Fibroblast of gingiva (primary cell): ENCODE measurements at places on chromosomes 3 and 15.

DNA sequence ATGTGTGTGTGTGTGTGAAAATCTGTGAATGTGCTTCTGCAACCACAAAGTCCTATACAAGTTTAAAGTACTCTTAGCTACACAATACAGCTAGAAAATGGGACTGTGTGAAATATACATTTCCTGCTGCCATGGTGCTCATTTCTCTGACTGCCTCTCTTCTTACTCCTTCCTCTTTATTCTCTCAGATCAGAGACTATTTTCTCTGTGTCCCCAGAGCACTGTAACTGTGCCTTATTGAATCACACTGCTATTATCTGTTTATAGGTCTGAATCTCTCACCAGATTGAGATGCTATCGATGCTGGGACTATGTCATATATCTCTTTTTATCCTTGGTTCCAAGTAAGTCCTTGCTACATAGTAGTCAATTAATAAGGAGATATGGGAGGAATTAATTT lies 217.9 kb upstream of the SLCO3A1 start:
- no peak for DNase-seq

GRCh38 chr15:42080919-42081830 lies 13.2 kb downstream of the PLA2G4D start:
- DNase-seq: no peak

DNA sequence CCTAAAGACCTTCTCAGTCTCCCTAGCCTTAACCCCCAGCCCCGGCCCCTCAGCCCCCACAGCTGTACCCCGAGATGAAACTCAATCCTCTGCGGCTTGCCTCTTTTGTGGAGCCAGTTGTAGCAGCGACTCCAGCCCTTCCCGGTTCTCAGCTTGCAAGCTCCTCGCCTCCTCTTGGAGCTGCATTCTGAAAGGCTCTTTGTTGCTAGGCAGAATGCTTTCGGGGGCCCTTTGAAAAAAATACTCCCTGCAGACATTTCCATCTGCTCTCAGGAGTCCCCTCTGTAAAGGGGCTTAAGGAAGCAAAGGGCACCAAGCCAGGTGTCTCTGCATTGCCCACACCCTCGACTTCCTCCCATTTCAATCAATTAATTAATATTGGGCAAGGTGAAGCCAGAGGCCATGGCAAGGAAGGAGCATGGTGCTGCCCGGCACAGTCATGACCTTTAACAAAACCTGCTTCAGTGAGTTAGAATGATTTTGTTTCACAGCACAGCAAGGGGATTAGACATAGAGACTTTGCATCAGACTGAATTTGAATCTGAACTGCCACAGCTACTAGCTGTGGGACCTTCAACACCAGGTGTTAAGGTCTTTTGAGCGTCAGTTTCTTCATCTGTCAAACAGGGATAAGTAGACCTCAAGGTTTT lies 65.5 kb downstream of the SRGAP3 start:
- peak; percentile 4 for DNase-seq

DNA sequence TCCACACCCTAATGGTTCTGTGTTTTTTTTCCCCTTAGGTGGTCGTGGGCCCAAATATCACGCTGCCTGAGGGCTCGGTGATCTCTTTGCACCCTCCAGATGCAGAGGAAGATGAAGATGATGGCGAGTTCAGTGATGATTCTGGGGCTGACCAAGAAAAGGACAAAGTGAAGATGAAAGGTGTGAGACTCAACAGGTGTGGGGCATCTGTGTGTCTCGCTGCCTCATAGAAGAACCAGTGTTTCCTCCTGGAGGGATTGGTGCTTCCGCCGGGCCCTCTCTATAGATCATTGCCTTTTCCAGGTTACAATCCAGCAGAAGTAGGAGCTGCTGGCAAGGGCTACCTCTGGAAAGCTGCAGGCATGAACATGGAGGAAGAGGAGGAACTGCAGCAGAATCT lies 7.0 kb downstream of the EIF2B5 start:
- DNase-seq: no peak

DNA sequence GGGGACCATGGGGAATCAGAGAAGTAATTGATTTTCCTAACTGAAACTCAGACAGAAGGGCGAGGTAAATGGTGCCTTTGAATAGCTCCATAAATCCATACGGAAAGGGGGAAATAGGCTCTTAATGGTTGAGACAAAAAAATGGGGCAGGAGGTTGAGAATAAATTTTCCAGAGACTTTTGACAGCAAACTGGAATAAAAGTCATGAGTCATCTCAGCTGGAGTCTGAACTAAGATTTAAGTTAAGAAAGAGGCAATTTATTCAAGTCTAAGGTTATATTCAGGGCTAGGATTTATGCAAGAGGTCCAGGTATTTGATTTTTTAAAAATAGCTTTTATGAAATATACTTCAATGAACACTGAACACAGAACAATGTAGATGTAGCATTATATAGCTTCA lies 238.7 kb upstream of the RORA start:
- no peak for DNase-seq

DNA sequence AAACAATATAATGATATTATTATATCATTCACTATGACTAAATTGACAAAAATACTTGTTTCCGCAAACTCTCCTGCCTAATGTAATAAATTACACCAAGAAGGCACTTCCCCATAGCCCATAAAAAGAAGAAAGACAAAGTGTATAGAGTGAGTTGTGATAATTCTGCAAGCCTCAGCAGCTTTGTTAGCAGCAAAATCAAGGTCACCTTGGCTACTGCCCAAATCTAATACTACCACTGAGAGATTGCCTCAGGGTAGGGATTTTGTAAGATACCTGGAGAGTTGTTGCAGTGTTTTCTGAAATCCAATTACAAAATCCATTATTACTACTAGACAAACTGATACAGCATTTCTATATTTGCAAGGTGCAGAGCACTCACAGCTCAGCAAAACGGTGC lies 503.5 kb downstream of the FGF12 start:
- DNase-seq: no peak

- no peak for DNase-seq
These were observed 564 bp upstream of the PIGZ start for GRCh38 chr3:196969134-196969659.

DNA sequence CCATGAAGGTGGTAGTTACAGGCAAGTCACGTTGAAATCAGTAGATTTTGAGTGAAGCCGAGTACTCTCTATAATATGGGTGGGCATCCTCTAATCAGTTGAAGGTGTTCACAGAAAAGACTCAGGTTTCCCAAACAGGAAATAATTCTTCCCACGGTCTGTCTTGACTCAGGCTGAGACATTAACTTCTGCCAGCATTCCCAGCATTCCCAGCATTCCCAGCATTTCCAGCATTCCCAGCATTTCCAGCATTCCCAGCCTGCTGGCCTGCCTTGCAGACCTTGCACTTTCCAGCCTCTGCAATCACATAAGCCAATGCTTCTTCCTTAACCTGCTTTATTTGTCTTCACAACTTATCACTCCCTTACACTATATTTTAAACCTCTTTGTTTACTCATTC lies 542.3 kb upstream of the ROBO2 start:
- DNase-seq: no peak

DNA sequence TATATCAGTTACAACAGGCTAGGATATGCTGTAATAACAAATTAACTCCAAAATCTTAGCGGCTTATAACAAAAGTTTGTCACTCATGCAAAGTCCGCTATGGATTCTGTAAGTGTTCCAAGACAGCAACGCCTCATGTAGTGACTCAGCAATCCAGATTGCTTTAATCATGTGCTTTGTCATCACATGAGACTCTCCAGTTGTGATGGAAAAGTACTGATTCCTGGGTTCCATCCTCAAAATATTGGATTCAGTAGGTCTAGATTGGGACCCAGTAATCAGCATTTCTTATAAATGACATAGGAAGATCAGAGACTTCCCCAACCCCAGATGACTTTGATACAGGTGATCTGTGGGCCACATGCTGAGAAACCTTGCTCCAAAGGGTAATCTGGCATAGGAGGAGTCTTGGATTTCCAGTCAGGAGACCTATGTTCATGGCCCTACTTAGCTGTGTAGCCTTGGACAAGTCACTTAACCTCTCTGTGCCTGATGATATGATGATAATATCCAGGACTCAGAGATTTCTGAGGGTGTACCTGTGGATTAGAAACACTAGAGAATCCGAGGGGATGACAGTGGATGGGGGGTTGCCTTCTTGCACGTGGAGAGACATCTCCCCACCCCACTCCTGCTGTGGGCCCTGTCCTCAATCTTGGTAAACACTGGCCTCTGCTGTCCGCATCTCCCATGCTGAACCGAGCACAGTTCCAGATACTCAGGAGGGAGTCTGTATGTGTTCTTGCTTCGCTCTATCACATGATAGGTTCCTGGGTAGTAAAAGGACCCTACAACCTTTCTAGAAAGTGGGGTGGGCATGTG lies 65.5 kb downstream of the CORO2B start:
- peak; percentile 83 for DNase-seq

- no peak for DNase-seq
These were observed 170.3 kb downstream of the NUP210 start for GRCh38 chr3:13249664-13250390.

GRCh38 chr15:38702178-38702912 lies 137.7 kb upstream of the RASGRP1 start:
- no peak for DNase-seq

- DNase-seq: no peak
These were observed 42.7 kb downstream of the FAM174B start for GRCh38 chr15:92612891-92613290.

DNA sequence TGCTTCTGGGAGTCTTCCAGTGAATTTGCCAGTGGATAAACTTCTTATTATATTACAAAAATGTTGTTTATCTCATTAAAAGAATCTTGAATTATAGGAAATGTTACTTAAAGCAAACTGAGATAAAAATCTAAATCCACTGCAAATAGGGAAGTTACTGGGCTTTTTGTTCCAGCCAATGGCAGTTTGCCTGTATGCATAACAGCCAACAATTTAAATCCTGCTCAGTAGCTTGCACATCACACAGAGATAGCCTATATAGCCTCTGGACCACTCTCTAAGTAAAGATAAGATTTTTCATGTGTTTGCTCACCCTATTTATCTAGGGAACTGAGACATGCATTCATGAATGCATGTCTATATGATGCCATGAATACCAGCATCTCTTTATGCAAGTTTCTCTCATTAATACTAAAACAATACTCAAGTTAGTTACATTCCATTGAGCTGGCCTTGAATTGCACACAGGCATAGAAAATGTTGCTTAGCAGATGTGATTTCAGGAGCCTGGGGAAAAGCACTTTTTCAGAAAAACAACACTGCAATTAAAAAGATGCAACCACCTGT lies 92.1 kb upstream of the GPR149 start:
- no peak for DNase-seq

GRCh38 chr3:180229113-180229512 lies 192.4 kb upstream of the PEX5L start:
- no peak for DNase-seq

GRCh38 chr3:26562021-26562768 lies 60.4 kb upstream of the LRRC3B start:
- DNase-seq: no peak

- DNase-seq: no peak
These were observed 368.7 kb upstream of the UMPS start for GRCh38 chr3:124361566-124361965.

- no peak for DNase-seq
These were observed 1006.7 kb downstream of the ROBO1 start for GRCh38 chr3:78761126-78761525.

DNA sequence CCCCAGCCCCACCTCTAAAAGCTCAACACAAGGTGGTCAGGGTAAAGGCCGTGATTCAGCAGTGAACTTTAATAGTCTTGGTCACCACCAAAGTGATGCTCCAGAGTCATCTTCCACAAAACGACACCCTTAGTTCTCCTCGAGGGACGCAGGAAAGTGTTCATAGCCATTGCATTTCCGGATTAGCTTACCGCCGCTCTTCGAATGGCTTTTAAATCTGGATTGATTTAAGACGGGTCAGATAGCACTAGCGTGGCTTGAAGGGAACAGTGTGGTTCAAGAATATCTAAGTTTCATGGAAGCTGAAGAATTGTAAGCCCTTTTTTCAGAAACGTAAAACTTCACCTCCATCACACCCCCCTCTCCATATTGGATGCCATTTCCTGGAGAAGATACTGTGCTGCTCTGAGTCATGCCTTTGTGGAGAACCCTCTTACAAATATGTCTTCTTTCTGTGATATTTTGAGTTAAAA lies 829 bp downstream of the RNF7 start:
- DNase-seq: peak; percentile 43

- no peak for DNase-seq
These were observed 570.4 kb upstream of the TGFBR2 start for GRCh38 chr3:30035935-30036567.

- DNase-seq: peak; percentile 86
These were observed 35.2 kb downstream of the FNDC3B start for GRCh38 chr3:172074586-172074985.
